ENCODE measurements at places on chromosomes 1 and 21. TPM values are rescaled to one million over a fixed set of nuclear protein-coding genes. Genes with fewer than 3 reads are reported as not detected.

Gene LCE1C
- not detected for polyA plus RNA-seq

Gene PLEKHA6
- 33.2 TPM for polyA plus RNA-seq

Gene HTR6
- polyA plus RNA-seq = 2.5 TPM

Gene CD53
- polyA plus RNA-seq = 15.7 TPM

Gene LRRC38
- 4.8 TPM for polyA plus RNA-seq
